ENCODE measurements at places on chromosomes 2 and 18.
A peak's percentile ranks its signal among the peaks of the same experiment; 100 is the strongest.

DNA sequence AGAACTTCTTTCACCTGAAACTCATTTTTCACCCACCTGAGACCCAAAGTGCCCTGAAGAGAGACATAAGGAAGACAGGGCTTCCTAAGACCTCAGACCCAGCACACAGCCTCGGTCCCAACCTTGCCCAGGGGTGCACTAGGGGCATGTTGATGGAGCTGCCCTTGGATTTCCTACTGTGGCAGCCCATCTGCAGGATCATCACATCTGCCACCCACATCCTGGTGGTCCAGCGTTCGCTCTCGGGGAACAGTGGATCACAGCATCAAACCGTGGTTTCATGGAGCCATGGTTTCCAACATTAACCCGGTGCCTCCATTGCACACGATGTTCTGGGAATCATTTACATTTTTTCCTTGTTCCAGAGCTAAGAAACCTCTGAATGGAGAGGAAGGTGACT lies 186.4 kb downstream of the TFCP2L1 start:
- DNase-seq: no peak

DNA sequence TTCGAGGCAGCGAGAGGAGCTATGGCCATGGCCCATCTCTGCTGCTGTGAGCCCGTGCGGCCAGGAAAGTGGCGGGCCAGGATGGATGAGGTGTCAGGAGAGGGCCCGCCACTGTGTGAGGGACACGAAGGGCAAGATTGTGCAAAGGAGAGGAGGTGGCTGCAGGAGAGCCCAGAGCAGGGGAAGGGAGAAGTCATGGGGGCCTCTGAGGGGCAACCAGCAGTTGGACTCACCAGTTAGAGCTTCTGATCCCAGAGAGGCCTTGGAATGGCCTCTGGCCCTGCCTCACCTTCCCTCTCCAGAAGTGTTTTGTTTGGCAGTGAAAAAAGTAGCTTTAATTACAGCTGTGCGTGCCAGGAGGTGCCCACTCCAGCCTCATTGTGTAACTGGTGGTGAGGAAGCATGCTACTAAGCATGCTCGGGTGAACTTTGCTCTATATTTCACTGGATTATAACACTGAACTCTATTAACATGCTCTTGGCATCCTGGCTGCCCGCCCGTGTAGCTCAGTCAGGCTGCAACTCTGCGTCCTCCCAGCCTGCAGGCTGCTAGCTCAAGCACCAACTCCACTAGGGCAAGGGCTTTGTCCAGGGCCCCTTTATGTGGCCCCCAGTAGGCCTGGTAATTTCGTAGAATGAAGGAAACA lies 34.2 kb downstream of the IMPA2 start:
- peak; percentile 40 for DNase-seq

GRCh38 chr2:39124000-39124745 lies 3.3 kb upstream of the SOS1 start:
- peak; percentile 86 for DNase-seq

DNA sequence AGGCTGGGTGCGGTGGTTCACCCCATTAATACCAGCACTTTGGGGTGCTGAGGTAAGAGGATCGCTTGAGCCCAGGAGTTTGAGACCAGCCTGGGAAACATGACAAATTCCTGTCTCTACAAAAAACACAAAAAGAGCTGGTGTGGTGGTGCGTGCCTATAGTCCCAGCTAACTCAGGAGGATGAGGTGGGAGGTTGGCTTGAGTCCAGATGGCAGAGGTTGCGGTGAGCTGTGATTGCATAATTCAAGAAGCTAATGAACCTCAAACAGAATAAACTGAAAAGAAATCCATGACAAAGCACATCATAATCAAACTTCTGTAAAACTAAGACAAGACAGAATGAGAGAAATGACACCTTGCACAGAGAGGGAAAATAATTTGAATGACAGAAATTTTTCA lies 54.8 kb downstream of the SEMA4F start:
- no peak for DNase-seq

- DNase-seq: no peak
Measured at GRCh38 chr18:39741755-39742466, 2176.3 kb upstream of the CELF4 start.

- no peak for DNase-seq
Measured at GRCh38 chr2:176533505-176534193, 264.4 kb downstream of the MTX2 start.

- DNase-seq: peak; percentile 99
Measured at GRCh38 chr2:64750817-64751285, 97.1 kb upstream of the SERTAD2 start.

DNA sequence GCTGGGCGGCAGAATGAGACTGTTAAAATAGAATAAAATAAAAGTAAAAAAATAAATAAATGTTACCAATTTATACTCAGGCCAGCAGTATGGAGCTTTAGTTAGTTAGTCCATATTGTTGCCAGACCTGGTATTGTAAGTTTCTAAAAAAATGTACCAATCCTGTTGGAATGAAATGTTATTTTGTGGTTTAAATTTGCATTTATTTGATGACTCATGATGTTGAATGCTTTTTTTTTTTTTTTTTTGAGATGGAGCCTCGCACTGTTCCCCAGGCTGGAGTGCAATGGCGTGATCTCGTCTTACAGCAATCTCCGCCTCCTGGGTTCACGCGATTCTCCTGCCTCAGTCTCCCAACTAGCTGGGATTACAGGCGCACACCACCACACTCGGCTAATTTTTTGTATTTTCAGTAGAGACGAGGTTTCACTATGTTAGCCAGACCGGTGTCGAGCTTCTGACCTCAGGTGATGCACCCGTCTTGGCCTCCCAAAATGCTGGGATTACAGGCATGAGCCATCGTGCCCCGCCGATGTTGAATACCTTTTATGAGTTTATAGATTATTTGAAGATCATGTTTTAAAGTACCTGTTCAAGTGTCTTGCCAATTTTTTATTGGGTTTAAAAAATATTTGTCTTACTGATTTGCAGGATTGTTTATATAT lies 5.7 kb upstream of the PTPRN start:
- no peak for DNase-seq

DNA sequence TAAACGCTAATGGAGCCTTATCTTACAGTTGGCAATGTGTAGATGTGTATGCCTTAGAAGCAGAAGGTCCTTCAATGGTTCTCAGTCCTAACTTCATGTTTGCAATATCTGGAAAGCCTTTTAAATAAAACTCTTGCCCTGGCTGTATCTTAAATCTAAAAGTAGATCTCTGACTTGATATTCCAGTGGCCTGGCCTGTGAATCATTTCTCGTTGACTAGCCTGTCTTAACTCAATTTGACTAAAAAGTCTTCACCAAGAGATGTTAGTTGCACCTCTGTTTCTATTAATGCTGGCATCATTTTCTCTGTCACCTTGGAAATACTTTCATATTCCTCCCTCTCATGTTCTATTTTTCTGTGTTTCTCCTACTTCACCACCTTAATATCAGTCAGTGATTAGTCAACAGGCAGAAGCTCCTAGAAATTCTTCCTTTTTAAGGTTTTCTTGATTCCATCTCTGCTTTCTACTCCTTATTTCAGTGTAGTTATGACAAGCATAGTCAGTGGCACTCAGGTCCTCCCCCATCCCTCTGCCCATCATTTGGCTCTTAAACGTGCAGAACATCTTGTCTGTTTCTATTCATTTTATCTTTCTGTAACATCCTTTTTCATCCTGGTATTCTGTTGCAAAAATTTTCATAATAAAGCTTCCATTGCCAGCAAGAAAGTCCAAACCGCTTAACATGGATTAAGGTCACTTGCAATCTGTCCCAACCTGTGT lies 4.3 kb downstream of the ITGAV start:
- DNase-seq: no peak

GRCh38 chr2:72797740-72798139 lies 28.1 kb downstream of the EXOC6B start:
- DNase-seq: no peak
